Iris pigment epithelial cell (primary cell): ENCODE measurements at places on chromosomes 1 and 21.

DNA sequence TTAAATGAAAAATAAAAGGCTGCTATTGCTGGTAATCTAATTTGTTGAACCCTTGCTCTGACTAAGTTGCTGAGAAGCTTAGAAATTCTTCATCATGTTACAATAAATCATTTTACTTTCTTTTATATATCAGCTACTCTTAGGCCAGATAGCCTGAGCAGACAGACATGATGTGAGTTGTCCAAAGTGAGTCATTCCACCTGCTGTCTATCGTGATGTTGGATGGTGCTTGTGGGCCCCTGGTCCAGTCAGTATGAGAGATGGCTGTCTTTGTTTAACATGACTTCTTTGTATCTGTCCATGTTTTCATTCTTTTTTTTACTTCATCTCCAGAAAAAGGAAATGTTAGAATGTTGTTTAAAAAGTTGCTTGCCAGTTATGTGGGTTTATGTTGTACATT lies 188.8 kb downstream of the ADGRL2 start:
- no peak for DNase-seq

DNA sequence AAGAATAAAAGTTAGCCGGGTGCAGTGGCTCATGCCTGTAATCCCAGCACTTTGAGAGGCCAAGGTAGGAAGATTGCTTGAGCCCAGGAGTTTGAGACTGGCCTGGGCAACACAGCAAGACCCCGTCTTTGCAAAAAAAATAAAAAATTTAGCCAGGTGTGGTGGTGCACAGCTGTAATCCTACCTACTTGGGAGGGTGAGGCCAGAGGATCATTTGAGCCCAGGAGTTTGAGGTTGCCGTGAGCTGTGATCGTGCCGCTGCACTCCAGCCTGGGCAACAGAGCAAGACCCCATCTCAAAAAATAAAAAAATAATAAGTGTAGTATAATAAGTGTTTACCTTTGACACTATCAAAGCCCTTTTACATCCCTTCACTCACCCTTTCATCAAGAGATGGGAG lies 5.0 kb downstream of the ACTN2 start:
- DNase-seq = no peak

DNA sequence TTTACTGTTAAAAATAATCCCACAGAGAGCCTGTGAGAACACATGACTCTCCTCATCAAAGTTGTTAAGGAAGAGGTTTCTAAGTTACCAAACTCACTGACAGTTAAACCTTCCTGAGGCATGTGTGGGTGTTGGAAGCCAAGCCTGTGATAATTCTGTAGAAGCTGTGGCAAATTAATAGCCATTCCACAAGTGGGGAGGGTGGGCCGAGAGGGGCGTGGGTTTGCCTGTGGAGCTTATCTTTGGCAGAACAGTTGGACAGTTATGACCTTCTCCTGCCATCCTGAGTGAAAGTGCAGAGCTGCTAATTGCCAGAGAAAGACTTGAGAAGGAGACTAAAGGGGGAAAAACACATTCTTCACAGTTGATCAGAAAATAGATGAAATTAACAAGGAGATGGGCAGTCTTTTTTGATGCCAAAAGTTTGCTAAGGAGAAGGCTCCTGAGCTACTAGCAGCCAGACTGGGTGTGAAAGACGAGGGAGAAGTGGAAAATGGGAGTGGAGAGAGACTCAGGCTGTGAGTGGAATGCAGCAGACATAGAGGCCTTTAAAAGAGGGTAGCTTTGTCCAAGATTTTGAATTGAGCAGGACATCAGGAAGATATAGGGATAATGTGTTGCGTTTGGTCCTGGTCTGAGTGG lies 1.6 kb upstream of the PLA2G2C start:
- DNase-seq = no peak

DNA sequence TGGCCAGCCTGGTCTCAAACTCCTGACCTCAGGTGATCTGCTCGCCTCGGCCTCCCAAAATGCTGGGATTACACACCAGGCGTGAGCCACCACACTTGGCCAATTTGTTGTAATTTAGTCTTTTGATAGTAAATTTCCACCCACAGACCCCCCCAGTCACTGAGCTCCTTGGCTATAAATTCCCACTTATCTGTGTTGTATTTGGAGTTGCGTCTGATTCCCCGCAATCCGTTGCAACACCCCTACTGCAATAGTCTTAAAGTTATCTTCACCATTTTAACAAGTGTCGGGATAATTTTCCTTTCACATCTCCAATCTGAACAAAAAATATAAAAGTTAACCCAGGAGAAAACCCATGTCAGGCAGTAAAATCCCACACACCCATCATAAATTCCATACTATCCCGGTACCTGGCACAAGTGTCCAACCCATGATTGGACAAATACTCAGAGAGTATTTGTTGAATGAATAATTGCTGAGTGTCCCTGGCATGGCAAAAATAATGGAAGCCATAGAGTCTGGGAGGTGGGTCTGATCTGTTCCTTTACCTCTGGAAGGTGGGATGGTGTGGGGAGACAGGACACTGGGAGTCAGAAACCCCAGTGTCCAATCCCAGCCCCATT lies 9.3 kb upstream of the CNR2 start:
- no peak for DNase-seq

DNA sequence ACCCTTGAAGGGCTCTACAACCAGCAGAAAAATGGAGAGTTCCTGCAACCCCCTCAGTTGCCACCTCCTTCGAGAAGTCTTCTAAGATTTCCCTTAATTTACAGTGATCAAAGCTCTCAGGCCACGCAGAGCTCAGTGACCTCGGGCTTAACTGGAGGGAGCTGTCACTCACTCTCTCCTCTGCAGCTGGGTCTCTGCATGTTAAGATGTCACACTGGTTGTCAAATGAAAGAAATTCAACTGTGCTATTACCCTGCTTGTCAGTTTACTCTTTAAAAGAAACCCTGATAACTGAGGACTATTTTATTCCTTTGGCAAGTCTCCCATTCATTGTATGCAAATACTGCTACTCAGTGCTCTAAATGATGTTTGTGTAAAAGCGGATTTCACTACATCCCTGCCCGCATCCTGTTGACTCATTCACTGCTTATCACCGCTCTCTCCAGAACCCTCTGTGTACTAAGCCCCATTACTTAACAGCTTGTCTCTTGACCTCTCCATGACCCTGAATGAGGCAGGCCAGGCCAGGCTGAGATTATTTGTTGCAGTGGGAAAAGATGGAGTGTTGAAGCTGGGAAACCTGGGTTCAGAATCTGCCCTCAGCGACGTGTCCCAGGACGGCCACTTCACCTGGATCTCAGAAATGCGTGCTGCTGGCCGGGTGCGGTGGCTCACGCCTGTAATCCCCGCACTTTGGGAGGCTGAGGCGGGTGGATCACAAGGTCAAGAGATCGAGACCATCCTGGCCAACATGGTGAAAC lies 13.7 kb downstream of the DHRS3 start:
- peak; percentile 100 for DNase-seq
